ENCODE measurements at places on chromosomes 3 and 15.

- no peak for DNase-seq
Observed at GRCh38 chr3:7683426-7683825, 818.2 kb upstream of the LMCD1 start.

GRCh38 chr15:66833803-66834202, 131.8 kb downstream of the SMAD6 start:
- no peak for DNase-seq

- no peak for DNase-seq
Observed at GRCh38 chr3:107082527-107082926, 294.7 kb upstream of the CCDC54 start.

- DNase-seq, result no peak
Observed at GRCh38 chr3:108415661-108416060, 94.7 kb downstream of the MYH15 start.

GRCh38 chr15:86558686-86559085, 479.0 kb downstream of the AGBL1 start:
- DNase-seq, result no peak

DNA sequence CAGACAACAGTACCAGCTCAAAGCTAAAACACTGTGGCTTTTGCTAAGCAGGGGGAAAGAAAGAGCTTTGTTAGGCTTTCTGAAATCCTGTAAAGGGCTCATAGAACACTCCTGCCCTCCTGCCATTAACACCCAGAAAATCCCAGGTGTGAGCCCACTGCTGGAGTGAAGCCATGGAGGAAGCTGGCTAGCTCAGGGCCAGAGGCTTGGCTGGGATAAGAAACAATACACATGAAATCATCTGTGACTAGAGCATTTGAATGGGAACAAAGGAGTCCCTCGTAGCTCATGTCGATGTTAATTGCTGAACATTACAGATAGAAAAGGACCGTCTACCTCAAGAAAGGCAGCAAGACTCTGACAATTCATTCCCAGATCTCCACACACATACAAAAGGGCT, 23.5 kb downstream of the RUVBL1 start:
- no peak for DNase-seq

GRCh38 chr3:70999730-71000129, 583.8 kb downstream of the FOXP1 start:
- DNase-seq, result no peak

DNA sequence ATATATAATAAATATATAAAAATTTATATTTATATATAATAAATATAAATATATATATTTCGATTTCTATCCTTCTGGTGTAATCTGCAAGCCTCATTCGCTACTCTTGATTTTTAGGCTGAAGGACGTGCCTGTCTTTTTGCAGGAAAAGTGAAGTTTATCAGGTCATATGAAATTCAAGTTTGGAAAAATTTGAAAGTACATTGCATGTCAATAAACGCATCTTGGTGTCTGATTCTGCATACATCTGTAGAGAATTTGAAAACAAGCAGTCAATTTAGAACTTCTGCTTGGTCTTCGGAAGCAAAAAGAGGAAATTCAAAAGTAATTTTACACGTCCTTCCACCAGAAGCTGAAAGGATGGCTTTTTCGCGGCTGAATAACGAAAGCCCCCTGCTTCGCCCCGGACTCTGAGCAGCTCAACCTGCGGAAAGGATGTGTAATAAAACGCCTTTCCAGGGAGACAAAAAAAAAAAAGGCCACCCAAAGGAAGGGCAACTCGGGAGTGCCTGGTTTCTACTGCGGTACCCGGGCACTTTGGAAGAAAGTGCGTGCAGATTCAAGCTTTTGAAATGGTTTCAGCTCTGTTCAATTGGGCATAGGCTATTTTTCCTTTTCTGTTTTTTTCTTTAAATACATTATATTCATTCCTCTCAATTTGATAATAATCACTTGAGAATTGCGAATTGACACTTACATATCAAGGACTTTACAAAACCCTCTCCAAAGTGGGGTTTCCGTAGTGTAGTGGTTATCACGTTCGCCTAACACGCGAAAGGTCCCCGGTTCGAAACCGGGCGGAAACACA, 1.5 kb upstream of the MYNN start:
- peak; percentile 79 for DNase-seq

DNA sequence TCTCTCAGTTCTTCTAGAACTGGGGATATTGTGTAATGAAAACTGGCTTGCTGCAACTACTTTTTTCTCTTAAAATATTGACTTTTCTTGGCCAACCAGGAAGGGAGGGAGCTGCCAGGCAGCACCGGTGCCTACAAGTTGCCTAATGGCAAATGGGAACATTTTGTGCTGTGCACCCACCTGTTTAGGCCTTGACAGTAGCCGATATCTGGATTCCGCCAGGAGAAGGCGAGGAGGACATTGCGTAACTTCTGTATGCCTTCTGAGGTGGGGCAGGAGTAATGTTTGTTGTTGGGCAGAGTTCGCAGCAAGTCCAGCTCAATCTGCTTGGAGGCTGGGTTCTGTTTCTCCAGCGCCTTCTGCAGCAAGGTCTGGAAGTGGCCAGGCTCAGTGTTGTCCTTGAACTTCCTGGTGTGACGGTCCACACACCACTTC, 64.9 kb downstream of the TBC1D2B start:
- DNase-seq, result no peak

GRCh38 chr3:148755570-148755969, 57.9 kb downstream of the AGTR1 start:
- no peak for DNase-seq

DNA sequence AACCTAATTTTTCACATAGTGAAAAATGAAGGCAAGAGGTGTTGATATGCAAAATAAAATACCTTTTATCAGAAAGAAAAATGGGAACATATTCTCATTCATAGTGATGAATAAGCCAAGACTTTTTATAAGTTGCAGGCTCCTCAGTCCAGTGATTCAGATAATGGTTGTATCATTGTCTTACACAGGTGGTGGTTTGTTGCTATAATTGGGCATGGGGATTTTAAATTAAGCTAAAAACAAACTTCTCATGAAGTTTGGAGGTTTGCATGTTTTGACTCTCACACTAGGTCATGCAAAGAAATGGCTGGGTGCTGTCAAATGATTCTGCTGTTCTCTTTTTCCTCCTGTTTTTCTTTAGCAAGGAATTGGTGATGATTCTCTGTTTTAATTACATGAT, 60.8 kb upstream of the SKIL start:
- DNase-seq, result no peak

- no peak for DNase-seq
Observed at GRCh38 chr3:12127391-12127790, 31.3 kb downstream of the TIMP4 start.

GRCh38 chr3:172709774-172710663, 848 bp downstream of the NCEH1 start:
- DNase-seq, result peak; percentile 7

DNA sequence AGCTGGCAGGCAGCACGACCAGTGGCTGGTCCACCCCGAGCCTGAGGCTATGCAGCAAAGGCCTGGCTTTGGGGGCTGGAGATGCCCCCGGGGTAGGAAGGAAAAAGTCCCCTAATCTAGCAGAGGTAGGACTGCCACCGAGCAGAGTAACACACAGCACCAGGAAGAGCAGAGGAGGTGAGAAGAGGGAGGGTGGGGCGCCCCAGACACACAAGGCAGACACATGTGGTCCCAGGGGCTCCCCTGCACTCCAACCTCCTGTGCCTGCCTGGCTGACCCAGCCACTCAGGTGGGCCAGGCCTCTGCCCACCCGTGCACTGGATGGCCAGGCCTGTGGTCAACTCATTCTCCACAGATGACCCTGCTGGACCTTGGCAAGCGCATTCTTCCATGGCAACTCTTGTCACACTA, 112.4 kb downstream of the ADCY5 start:
- DNase-seq, result no peak

- DNase-seq, result no peak
Observed at GRCh38 chr3:46660543-46661523, 32.6 kb downstream of the ALS2CL start.

DNA sequence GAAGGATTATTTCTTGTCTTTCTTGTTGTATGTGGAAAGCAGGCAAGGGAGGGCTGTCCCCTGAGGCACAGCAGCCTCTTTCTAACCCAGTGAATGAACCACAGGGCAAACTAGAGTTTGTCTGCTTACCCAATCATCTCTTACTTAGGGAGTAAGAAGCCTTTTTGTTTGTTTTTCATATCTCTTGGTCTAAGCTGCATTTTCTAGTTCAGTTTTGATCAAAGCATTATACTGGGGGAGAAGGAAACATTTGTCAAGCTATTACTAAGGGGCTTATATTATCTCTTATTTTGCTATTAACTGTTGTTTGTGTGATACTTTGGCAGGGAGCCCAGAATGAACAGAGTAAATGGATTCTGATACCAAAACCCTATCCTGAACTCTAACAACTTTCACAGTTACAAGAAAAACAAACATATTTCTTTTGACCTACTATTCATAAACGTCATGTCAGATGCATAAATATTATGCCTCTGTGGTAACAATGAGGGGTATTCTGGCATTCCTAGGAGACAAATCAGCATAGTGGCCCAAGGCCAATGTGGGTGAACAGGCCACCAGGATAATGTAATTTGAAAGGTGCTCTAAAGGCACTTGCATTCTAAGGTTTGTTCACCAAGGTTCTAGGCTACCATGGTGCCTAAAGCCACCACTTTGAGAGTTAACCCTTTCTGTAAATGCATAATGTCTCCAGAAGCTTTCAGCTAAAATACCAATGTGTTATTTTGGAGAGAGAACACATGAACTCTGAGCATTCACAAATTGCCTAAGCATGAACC, 271.6 kb upstream of the ZPLD1 start:
- no peak for DNase-seq

GRCh38 chr3:41155834-41156233, 43.5 kb upstream of the CTNNB1 start:
- DNase-seq, result no peak

DNA sequence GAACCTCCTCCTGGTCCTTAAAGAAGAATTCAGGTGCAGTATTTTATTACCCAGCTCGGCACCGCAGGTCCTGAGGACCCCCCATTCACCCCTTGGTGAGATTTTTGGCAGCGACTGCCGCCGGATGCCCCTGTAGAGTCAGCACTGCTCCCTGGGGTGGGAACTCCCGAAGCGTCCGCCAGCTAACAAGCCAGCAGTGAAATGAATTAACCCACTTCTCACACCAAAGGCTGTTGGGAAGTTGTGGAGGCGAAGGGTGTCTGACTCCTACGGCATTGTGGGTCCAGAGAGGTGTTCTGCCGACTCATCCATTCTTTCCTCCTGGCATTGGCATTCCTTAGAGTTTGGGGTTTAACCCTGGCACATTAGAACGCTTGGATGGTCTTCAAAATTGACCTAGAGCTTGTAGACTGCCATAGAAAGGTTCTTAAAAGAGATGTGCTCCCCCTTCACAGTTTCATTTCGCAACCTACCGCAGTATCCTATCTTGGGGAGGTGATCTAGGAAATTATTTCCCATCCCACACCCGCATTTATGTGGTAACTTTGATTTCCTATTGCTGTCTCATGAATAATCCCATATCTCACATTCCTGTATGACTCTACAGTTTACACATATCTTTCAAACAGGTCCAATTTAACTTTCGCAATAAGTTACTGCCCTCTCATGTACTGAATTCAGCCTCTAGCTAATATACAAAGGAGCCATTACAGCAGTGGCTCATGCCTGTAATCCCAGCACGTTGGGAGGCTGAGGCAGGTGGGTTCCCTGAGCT, 879 bp upstream of the EIF5A2 start:
- DNase-seq, result no peak

GRCh38 chr3:49563040-49563578, 8.8 kb downstream of the BSN start:
- no peak for DNase-seq

- DNase-seq, result no peak
Observed at GRCh38 chr3:145854499-145854898, 306.5 kb downstream of the PLOD2 start.

DNA sequence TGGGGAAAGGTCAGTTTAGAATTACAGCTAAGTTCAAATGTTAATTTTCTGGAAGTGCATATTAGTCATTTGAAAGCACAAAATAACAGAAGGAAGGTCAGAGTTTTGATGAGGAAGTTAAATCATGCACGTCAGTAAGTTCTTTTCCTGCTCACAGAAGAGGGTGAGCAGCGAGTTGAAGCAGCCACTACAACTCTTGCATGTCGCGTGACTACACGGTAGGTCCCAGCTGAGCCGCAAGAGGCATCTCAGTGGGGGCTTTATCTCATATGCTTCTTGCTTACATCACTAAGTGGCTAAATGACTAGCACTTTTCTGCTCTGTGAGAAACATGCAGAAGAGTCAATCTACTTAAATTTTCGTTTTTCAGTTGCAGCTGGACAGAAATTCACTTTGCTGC, 21.3 kb upstream of the SEC62 start:
- DNase-seq, result peak; percentile 33

GRCh38 chr3:146914409-146914808, 309.3 kb upstream of the PLSCR5 start:
- DNase-seq, result no peak

DNA sequence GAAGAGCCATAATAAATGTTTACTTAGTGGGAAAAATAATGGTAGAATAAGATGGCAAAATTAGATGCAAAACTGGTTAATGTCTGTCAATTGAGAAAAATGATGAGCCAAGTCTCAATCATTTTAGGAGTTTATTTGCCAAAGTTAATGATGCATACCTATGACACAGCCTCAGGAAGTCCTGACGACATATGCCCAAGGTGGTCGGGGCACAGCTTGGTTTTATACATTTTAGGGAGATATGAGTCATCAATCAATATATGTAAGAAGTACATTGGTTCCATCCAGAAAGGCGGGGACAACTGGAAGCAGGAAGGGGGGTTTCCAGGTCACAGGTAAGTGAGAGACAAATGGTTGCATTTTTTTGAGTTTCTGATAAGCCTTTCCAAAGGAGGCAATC, 31.5 kb downstream of the CLEC3B start:
- no peak for DNase-seq

- no peak for DNase-seq
Observed at GRCh38 chr3:173502983-173503568, 105.5 kb downstream of the NLGN1 start.

DNA sequence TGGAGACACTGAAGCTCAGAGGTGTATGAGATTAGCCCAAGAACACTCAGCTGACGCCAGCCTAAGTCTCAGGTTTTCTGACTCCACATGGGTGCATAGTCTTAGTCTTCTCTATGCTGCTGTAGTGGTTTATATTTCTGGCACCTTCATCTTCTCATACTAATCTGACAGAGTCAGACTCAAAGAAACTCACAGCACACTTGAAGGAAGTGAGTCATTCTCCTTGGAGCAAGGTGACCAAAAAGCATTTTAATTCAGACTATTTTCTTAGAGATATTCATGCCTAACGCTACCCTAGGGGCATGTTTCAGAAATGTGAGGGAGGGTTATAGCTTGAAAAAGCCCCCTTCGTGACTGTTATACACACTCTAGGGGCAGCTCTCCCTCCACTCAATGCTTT, 775.3 kb upstream of the ARPP21 start:
- no peak for DNase-seq

DNA sequence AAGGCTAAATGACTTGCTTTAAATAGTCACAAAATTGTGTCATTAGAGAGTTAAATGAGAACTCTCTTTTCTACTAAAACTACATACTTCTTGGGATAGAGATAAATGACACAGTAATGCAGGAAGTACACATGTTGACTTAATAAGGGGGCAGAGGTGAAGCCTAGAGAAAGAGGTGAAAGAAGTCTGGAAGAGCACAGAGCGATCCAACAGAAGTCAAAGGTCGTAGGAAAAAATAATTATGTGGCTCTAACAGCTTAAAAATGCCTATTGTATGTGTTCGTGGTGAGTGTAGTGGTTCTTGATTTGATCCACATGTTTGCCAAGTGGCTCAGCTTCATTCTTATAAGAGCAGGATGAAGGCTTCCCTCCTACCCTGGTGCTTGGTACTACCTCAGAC, 61.7 kb downstream of the TMEM212 start:
- no peak for DNase-seq

- no peak for DNase-seq
Observed at GRCh38 chr15:63210151-63211091, 21.0 kb downstream of the RAB8B start.

Measured in activated CD4-positive, alpha-beta T cell treated with anti-CD3 and anti-CD28 coated beads, Interleukin-2, amount 10 ng/mL, durations not matched to agents 7 days and 5 days (primary cell).